ENCODE measurements at places on chromosomes 13 and 19.
A peak's percentile ranks its signal among the peaks of the same experiment; 100 is the strongest.

DNA sequence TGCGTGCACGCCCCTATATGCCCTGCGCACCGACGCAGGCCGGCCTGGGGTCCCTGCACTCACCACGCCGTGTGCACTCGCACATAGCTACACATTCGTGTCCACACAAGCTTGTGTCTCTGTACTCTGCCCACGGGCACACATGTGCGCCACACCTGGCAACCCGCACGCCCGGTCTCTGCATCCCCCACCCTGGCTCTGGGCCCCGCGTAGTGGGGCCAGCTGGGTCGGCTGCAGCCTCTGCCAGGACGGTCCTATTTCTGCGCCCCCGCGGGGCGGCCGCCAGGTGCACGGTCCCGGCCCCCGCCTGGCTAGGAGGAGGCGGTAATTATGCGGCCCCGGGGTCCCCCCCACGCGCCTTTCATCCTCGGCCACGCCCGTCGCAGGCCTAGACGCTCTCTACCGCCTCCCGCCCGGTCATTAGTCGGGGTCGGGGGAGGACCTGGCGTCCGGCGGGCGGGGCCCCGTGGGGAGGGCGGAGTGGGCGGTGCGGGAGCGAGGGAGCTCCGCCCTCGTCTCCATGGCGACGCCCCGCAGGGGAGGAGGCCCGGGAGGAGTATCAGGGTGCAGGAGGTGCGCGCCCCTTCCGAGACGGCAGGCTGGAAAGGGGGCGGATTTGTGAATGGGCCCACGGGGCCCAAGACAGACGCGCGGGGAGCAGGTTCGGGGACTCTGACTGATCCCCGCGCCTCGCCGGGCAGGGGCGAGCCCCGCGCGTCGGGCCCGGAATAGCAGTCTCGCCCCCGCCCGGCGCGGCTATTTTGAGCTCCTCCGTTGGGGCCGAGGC, 2.8 kb upstream of the CIRBP start:
- DNase-seq = peak; percentile 73

GRCh38 chr13:33728271-33729037, 89.5 kb upstream of the RFC3 start:
- DNase-seq = peak; percentile 42

- no peak for DNase-seq
Observed at GRCh38 chr13:26964278-26965250, 204.0 kb upstream of the GPR12 start.

- DNase-seq = no peak
Observed at GRCh38 chr13:51270623-51271415, 48.6 kb downstream of the FAM124A start.

DNA sequence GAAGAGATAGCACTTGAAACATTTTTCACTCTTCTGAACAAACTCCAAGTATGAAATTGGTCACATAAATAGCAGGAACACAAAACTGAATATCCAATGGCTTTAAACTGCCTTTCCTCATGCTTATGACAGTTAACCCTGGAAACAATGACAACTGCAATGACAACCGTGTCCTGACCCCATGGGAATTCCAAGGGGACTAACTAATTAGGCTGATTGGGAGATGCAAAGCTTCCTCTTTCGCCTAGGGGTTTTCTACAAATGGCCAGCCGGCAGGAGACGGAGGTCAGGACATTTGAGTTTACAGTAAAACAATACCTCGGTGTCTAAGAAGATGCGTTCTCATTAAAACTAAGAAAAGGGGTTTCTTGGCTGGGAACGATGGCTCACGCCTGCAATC, 53.0 kb upstream of the URAD start:
- no peak for DNase-seq

- no peak for DNase-seq
Observed at GRCh38 chr13:113034451-113035212, 65.6 kb downstream of the MCF2L start.

DNA sequence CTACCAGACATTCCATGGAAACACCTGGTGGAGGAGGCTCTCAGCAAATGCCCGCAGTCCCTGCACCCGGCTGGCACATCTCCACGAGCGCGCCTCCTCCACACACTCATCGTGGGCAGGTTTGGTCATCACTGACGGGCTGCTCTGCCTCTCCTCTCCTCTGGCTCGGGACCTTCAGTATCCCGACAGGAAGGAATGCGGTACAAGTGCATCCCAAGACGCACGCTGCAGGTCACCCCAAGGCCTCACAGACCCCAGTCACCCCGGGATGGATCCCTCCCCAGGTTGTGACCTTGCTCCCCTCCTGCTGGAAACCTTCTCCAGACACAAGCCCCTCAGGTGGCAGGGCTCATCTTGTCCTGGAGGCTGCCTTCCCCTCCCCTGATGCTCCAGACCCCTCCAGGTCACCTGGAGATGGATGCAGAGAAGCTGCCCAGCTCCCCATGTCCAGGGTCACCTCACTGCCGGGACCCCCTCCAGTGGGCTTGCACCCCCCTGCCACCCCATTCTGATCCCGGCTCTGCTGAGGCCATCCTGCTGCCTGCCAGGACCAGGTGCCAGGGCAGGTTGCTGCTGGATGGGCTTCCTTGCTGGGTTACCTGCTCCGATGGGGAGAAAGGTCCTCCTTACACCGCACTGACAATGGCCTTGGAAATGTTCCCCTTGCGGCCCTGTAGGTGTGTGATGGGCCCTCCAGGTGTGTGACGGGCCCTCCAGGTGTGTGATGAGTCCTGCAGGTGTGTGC, 29.9 kb downstream of the C13orf46 start:
- DNase-seq = no peak

DNA sequence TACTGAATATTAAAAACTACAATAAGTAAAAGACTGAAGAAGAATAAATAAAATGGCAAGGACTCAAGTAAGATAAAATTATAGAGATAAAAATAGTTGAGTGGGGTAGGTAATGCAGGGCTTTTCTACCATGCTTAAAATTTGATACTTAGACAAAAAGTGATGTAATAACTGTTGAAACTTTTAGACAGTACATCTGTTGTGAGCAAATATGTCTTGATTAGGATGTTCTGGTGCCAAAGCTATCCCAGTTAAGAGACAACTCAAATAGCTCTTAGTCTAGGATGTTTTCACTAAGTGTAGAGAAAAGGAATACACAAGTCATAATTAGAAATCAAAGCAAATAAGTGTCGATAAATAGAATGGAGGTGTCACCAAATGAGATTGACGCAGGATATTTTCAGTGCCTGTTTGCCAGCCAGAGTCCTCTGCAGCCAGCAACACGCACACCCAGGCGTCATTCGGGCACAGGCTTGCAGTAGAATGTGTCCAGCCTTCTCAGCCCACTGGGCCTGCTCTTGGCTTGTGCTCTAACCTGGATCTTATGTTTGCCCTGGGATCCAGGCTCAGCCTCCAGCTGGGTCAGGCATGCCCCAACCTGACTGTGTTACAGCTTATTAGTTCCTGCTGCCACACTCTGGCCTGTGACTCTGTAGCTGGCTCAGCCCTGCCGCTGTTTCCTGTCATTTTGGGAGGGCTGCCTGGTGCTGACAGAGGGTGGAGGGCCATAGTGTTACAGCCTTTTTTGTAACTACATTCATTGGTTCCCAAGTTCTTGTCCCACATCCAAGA, 766.2 kb downstream of the PCDH17 start:
- no peak for DNase-seq

DNA sequence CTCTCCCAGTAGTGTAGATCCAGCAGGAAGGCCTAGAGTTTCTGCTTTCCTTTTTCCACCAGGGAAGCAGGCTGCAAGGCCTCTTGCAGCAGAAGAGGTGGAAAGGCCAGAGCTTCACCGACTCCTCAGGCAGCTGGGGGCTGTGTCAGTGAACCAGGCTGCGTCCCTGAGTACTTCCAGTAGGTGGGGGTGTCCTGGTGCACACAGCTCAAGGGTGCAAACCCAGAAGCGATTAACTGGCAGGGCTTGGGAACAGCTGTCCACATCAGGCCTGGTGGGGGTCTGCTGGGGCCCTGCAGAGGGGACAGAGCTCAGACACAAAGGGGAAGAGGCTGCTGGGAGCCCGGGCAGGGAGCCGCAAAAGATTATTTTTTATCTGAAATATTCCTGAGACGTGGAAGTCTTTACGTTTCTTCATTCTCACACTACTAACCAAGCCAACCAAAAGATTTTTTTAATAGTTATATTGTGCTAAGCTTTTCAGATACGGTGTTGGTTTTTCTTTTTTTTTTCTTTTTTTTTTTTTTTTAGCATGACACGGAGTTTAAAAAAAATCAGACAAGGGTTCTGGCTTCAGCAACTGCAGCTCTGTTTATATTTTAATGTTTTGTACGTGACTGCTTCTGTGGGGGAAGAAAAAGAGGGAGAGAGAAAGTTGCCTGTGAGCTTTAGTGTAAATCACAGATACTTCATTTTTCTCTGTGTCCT, 11.0 kb downstream of the TSHZ3 start:
- no peak for DNase-seq

- no peak for DNase-seq
Observed at GRCh38 chr19:55592391-55593090, 6.8 kb downstream of the FIZ1 start.

DNA sequence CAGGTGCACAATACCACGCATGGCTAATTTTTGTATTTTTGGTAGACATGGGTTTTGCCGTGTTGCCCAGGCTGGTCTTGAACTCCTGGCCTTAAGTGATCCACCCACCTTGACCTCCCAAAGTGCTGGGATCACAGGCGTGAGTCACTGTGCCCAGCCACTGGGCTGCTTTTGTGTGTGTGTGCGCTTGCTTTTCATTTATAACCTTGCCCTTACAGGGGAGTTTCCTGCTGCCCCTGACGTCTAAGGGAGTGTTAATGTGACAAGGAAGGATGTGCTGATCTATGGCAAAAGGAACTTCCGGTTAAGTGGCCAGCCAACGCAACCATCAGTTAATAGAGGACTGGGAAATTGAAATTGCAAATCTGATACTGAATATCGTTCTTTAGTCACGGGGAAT, 57.7 kb downstream of the ING1 start:
- DNase-seq = no peak

DNA sequence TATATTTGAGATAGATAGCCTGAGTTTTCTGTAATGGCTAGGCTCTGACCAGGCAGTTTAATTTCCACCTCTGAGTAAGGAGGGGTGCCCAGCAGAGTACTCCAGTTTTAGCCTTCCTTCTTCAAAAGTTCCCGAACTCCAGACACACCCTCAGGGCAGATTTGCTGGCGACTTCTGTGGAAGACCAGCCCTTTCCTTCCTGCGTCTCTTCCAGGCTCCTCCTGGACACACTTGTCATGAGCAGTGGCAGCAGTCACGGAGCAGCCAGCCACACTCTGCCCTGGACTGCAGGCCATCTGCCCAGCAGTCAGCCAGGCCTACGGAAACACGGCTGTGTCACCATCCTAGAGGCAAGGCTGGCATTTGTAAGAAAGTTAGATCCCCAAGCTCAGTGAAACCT, 6.6 kb upstream of the FLT1 start:
- no peak for DNase-seq

DNA sequence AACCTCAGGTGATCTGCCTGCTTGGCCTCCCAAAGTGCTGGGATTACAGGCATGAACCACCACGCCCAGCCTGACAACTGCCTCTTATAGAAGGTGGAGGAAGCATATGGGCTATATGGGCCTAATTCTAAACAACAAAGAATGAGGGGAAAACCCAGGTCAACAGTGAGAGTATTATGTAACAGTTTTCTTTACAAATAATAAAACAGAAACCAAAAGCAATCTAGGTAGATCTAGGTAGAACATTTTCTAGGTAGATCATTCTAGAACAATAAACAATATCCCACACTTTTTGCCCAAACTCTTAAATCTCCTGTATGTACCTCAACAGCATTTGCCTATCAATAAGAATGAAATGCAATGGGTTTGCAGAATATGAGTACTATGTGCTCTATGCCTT, 267.4 kb downstream of the ABCC4 start:
- DNase-seq = no peak

DNA sequence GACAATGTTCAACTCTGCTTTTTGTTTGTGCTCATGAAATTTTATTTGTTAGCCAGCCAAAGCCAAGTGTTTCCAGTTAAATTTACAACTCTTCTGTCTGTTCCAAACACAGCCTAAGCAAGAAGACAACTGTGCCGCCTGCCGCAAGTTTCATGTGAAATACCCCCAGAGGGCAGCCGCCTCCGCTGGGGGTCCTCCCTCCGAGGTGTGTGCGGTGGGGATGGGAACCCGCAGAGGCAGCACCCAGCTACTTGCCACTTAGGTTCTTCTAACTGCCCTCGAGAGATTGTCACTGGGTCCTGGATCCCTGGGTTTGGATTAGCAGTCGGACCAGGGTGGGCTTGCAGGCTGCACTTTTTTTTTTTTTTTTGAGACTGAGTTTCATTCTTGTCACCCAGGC, 28.5 kb downstream of the ATP11A start:
- DNase-seq = no peak

DNA sequence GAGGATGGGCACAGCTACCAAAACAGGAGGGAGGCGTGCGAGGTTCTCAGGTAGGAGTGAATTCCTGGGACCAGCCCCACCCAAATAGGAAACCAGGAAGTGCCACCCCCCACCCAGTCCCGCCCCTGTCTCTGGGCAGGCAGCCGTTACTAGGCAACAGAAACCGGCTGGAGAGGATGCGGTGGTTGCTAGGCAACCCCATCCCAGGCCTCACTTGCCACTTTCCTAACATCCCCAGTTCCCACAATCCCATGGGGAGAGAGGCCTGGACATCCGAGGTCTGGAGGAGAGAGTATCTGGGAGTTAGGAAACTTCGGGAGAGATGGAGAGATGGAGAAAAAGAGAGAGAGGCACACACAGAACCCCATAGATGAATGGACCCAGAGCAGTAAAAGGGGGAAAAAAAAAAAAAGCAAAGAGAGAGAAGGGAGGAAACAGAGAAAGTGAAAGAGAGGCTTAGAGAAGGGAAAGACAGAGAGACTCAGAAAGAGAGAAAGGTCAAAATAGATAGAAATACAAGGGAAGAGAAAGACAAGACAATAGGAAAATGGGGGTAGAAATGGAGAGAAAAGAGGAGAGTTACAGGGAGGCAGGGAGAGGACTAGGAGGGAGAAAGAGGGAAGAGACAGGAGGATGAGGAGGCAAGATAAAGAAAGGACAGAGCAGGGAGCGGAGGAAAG, 3.8 kb downstream of the GRIK5 start:
- no peak for DNase-seq

DNA sequence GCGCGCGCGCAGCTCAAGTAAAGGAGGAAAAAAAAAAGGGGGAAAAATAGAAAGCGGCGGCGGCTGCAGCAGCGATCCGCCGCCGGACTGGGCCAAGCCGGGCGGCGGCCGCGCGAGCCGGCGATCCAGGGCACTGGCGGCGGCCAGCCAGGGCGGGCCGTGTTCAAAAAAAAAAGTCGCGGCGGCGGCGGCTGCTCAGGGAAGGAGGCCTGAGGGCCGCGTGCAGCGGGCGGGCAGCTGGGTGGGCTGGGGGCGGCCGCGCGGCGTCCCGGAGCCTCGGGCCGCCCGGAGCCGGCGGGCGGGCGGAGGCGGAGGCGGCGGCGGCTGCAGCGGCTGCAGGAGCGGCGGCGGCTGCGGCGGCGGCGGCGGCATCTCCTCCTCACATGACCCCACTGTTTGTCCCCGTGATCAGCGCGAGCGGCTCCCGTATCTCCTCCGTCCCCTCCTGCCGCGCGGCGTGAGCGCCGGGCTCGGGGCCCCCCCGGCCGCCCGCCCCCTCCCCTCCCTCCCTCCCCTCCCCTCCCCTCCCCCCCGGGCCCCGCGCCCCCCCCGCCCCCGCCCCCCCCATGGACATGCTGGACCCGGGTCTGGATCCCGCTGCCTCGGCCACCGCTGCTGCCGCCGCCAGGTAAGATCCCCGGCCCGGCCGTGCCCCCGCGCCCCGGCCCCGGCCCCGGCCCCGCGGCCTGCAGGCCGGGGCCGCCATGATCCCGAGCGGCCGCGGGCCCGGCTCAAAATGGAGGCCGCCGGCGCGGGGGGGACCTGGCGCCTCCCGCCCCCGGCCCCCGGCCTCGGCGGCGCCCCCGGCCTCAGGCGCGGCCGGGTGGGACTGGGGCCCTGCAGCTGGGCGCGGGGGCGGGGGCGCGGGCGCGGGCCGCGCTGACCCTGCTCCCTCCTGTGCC, at the start of gene USF2:
Gene USF2, plus strand, starts transcription at position 427 of the 902 bp plus-strand sequence. Its CDS starts 140 bp downstream, at position 567.
- DNase-seq = no peak

- DNase-seq = no peak
Observed at GRCh38 chr13:44211704-44212346, 161.8 kb upstream of the SERP2 start.

Measured in GM18507 (cell line).